Pons (tissue), 1 donor: ENCODE measurements at places on chromosomes 2 and 18.

DNA sequence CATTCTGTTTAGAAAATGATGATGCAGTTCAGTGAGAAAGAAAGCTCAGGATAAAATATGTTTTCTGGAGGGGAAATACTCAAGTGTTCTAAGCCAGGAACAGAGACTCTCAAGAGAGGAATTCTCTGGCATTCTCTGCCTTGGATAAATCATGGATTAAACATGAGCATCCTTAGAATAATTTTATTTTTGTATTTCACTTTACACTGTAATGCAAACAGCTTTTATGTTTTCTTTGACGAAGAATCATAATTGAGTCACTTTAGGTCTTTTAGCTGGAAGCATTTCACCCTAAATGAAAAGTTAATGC lies 11.1 kb downstream of the GDF7 start:
- DNase-seq: no peak

DNA sequence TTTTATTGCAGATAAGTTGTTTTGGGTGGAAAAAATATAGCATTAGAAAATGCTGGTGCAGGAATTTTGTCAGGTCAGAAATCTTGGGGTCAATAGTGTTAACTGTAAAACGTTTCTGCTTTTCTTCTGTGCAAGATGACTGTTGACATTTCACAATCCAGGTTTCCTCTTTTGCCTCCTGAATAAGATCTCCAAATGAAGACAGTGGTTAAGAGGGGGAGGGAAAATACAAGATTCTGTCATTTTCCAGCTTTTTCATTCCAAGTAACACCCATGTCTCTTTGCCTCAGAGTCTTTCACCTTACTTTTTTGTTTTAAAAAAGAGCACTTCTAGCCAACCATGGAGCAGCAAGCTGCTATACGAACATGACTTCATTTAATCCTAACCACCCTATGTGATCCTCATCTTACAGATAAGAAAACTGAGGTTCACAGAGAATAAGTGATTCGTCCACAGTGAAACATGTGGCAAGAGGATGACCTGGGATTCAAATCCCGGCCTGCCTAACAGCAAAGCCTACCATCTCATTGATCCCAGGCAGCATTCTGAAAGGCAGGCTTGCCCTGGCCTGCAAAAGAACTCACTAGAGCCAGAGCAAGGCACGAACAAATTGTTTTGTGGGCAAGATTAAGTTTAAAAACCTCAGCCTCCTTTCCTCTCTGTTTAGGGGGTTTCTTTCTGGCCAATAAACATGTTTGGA lies 3.0 kb downstream of the PLEK start:
- DNase-seq: peak; percentile 67

GRCh38 chr2:28683100-28683706 lies 68.4 kb upstream of the PPP1CB start:
- DNase-seq: peak; percentile 15

DNA sequence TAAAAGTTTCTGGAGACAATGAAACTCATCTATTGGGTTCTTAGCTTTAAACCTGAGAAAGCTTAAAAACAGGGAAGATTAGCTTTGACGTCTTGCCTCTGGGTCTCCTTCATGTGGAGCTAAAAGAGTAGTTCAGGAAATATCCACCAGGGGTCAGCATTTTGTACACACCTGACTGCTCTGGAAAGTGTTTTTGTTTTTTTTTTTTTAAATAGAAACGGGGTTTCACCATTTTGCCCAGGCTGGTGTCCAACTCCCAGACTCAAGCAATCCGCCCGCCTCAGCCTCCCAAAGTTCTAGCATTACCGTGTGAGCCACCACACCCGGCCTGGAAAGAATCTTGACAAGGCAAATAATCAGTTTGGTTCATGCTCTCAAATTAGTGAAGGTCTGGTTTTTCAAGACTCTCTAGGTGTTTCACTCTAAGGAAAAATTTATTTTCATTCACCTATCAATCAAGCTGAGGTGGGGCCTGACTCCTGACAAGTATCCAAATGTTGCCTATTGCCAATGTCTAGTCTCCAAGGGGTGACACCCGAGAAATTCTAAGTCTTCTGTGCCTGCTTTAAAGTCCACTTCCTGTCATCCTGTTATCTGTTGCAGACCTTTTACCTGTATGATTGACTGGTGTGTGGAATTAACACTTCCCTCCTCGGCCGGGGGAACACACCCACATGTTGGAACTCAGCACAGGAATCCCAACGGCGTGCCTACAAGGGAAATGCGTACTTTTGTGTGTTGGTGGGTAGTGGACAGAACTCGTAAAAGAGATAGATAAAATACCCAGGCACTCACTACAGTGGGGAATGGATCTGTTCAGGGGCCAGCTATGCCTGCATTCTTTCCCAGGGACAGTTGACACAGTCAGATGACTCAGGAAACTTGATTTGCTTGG lies 11.3 kb downstream of the IL1RN start:
- peak; percentile 74 for DNase-seq
